Breast epithelium (tissue), 4 donors: ENCODE measurements at places on chromosomes 1 and 21. TPM values are rescaled to one million over a fixed set of nuclear protein-coding genes. Genes with fewer than 3 reads are reported as not detected.

Gene CR1L
- total RNA-seq: not detected

Gene OR2T2
- not detected for total RNA-seq

Gene OR6N1
- not detected for total RNA-seq

Gene C4BPA
- 7.5 TPM for total RNA-seq

Gene LY9
- total RNA-seq: 1.1 TPM

Gene ZRANB2
- total RNA-seq: 149 TPM

DNA sequence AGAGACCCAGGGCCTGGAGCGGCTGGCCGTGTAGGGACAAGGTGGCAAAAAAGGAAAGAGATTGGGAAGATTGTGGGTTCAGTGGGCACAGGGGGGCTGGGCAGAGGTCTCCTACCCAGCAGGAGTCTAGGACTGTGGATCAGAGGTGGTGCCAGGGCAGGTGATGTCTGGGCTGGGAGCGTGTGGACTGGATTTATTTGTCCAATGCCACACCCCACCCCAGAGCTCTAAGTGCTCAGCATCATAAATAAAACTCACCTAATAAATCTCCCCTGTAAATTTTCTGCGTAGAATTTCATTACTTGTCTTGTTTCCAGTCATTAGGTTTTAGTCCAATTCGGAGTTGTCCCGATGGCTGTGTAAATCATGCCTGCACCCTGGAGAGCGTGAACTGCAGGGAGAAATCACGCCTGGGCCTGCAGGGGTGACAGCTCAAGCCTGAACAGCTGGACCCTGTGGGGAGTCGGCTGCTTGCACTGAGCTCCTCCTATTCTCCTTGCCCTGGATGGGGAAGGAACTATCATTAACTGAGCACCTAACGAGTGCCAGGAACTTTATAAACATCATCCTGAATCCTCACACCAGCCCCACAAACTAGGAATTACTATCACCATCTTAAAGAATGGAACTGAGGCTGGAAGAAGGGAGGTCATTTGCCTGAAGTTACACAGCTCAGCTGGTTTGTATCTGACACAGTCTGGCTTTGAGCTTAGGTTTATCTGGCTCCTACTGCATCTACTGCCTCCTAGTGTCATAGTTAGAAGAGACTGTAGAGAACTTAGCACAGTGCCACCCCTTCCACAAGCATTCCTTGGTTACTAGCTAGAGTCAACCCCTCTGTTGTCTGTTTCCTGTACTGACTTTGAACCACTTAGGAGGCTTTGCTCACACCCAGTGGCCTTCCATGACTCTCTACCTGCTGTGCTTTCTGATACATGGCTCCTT is 25.0 kb upstream of the POU3F1 start:
- H3K36me3 ChIP-seq: no peaks in the 10 kb centered on the region
- no peak for DNase-seq
- H3K27me3 ChIP-seq: no peaks in the 10 kb centered on the region
- H3K4me3 ChIP-seq: no peak overlapping the region

DNA sequence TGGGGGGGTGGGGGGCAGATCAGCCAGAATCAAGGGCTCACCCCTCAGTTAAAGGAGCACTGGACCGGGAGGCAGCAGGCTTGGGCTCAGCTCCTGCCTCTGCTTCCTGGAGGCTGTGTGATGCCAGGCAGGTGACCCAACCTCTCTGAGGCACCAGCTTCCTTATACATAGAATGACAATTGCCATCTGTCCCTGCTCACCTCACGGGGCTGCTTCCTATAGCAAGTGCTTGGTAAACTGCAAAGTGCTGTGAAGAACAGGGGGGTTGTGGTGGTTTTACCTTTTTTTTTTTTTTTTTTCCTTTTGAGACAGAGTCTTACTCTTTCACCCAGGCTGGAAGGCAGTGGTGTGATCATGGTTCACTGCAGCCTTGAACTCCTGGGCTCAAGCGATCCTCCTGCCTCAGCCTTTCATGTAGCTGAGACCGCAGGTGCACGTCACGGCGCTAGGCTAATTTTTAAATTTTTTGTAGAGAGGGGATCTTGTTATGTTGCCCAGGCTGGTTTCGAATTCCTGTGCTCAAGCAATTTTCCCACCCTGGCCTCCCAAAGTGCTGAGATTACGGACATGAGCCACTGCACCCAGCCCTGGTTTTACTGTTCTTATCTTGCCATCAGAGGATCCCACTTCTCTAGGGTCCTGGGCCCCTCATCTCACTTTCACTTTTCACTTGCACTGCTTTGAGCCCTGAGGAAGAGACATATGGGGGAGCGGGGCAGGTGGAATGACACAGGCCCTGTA is 11.6 kb downstream of the KCNQ4 start:
- H3K4me1 ChIP-seq: peaks cover 5% of the 10 kb centered on the region
- H3K4me3 ChIP-seq: no peak overlapping the region
- H3K27me3 ChIP-seq: no peaks in the 10 kb centered on the region
- H3K27ac ChIP-seq: no peak overlapping the region

DNA sequence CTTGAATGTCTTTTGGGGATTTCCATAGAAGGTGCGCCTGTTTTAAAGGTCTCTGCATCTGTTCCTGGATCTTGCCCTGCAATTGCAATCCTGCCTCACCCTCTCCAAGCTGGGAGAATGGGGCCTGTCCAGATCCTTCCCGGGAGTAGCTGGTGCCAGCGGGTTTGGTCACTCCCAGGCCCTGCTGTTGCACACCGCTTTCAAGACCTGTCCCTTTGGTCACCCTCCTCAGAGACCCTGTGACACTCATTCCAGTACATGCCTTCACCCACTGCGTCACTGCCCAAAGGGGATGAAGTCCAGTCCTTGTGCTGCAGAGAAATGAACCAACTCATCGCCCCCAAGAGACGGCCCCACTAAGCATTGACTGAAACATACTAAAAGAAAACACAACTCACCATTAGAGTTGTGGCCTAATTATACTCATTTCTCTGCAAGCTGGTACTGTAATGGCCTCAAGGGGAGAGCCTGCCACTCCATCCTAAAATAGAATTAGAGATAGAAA is 1.9 kb upstream of the IRF2BP2 start:
- peaks cover 5% of the 10 kb centered on the region for H3K36me3 ChIP-seq
- H3K27me3 ChIP-seq: no peaks in the 10 kb centered on the region
- H3K4me1 ChIP-seq: peaks cover 26% of the 10 kb centered on the region
- H3K4me3 ChIP-seq: peak overlapping the region; percentile 90

DNA sequence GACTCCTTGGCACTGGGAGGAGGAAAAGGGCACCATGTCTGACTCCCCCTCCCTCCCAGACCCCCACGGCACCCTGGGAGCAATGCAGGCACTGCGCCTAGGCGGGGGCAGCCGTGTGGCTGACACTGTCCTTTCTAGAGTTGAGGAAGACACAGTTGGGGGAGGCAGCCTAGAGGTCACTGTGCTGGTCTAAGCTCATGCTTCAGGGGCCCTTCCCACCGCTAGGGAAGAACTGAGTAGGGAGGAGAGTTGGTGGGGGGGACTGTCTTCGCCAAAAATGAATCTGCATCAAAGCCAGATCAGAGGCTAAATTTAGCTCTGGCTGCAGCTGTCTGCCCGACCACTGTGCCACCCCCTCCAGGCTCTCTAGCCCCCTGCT is 3.4 kb downstream of the SEMA6C start:
- no peaks in the 10 kb centered on the region for H3K27me3 ChIP-seq
- no peaks in the 10 kb centered on the region for H3K36me3 ChIP-seq
- H3K27ac ChIP-seq: no peak overlapping the region
- H3K4me1 ChIP-seq: peaks cover 5% of the 10 kb centered on the region
- H3K4me3 ChIP-seq: no peak overlapping the region

DNA sequence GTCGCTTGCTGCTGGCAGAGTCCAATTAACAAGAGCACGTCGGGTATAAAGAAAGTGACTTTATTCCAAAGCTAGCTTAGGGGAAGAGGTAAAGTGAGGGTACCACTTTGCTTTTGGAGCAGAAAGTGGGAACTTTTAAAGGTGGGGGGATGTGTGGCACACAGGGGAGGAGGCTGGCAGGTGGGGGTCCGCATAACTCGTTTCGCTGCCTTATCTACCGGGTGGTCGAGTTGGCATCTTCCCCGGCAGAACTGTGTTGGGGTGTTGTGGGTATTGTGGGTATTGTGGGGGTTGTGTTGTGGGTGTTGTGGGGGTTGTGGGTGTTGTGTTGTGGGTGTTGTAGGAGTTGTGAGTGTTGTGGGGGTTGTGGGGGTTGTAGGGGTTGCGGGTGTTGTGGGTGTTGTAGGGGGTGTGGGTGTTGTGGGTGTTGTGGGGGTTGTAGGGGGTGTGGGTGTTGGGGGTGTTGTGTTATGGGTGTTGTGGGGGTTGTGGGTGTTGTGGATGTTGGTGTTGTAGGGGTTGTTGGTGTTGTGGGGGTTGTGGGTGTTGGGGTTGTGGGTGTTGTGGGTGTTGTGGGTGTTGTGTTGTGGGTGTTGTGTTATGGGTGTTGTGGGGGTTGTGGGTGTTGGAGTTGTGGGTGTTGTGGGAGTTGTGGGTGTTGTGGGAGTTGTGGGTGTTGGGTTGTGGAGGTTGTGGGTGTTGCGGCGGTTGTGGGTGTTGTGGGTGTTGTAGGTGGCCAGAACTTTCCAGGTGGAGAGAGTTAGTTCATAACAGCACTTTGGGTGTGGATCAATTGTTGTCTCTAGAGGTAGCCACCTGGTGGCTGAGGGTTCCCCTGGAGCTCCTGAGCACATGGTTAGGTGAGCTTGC is 52.7 kb downstream of the AGPAT3 start:
- no peak for DNase-seq
- H3K27ac ChIP-seq: no peak overlapping the region
- no peaks in the 10 kb centered on the region for H3K27me3 ChIP-seq
- peak overlapping the region; percentile 46 for H3K4me3 ChIP-seq
- H3K36me3 ChIP-seq: no peaks in the 10 kb centered on the region

GRCh38 chr1:104018922-104019674 is 269.4 kb downstream of the AMY1C start:
- no peak for DNase-seq
- no peak overlapping the region for H3K4me3 ChIP-seq
- no peaks in the 10 kb centered on the region for H3K27me3 ChIP-seq
- H3K27ac ChIP-seq: no peak overlapping the region
- H3K4me1 ChIP-seq: no peaks in the 10 kb centered on the region

DNA sequence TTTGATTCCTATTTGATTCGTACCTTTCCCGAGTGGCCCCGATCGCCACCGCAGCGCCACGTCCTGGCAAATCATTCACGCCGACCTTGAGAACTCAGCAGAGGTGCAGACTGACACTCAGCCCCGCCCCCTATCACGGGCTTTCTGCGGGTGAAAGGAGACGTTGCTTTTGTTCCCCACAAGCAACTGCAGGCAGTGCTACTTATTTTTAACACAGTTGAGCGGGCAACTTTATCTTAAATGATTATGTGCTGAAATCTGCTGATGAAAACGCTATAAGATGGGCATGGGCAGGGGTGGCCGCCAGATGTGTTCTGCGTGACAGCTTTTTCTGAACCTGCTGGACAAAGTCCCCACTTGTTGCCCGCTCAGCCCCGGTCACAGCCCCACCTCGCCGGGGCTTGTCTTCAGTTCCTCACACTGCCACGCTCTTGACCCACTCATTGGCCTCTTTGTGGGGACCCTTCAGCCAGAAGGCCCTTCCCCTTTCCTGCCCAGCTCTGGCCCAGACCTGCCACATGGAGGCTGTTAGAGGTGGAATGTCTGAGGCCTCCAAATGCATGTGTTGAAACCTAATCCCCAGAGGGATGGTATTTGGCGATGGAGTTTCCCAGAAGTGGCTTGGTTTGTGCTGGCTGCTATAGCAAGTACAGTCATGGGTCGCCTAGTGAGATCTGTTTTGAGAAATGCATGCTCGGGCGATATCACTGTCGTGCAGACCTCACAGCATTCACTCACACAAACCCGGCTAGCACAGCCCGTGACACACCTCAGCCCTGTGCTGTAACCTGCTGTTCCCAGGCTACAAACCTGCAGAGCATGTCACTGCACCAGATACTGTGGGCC is 15.7 kb upstream of the PDXK start:
- no peaks in the 10 kb centered on the region for H3K27me3 ChIP-seq
- H3K36me3 ChIP-seq: no peaks in the 10 kb centered on the region
- no peak overlapping the region for H3K4me3 ChIP-seq
- no peak for DNase-seq
- no peaks in the 10 kb centered on the region for H3K4me1 ChIP-seq

GRCh38 chr1:30728832-30729638 is 5.7 kb upstream of the MATN1 start:
- no peaks in the 10 kb centered on the region for H3K27me3 ChIP-seq
- no peaks in the 10 kb centered on the region for H3K36me3 ChIP-seq
- H3K4me1 ChIP-seq: no peaks in the 10 kb centered on the region

DNA sequence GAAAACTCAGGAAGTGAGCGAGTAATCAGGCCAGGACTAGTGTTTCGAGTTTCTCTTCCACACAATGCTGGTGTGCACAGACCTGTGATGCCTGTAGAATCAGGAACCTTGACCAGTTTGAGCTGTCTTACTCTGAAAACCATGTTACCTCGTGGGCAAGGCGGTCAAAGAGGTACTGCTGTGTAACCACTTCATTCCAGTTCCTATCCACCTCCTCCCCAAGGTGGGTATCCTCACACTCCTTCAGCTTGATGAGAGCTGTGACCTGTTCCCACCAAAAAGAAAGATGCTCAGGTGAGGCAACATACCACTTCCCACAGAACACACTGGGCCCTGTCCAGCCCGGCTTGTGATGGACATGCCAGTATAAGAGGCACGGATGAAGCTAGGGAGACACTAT is 88.1 kb downstream of the NRDC start:
- H3K4me1 ChIP-seq: no peaks in the 10 kb centered on the region
- H3K27me3 ChIP-seq: no peaks in the 10 kb centered on the region
- no peak overlapping the region for H3K4me3 ChIP-seq
- no peak overlapping the region for H3K27ac ChIP-seq

- H3K36me3 ChIP-seq: no peaks in the 10 kb centered on the region
- no peak overlapping the region for H3K4me3 ChIP-seq
- no peak overlapping the region for H3K27ac ChIP-seq
- DNase-seq: no peak
Observed at GRCh38 chr1:5110508-5110907, 456.1 kb downstream of the AJAP1 start.
